Neural crest cell (in vitro differentiated cells): ENCODE measurements at places on chromosomes 4 and X. TPM values are rescaled to one million over a fixed set of nuclear protein-coding genes. Genes with fewer than 3 reads are reported as not detected.
A peak's percentile ranks its signal among the peaks of the same experiment; 100 is the strongest.

- DNase-seq: peak; percentile 44
- H3K27ac ChIP-seq: peak overlapping the region; percentile 97
- peak overlapping the region; percentile 95 for H3K4me3 ChIP-seq
- no peaks in the 10 kb centered on the region for H3K27me3 ChIP-seq
Observed at GRCh38 chr4:153222707-153223426, 18.6 kb downstream of the TRIM2 start.

DNA sequence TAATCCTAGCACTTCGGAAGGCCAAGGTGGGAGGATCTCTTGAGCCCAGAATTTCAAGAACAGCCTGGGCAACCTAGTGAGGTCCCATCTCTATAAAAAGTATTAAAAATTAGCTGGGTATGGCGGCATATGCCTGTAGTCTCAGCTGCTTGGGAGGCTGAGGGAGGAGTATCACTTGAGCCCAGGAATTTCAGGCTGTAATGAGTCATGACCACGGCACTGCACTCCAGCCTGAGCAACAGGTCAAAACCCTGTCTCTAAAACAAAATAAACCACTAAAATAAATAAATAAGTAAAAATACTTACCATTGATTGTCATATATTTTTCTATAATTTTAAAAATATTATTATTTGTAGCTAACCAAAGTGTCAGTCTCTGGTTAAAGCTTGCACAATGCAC is 315.6 kb upstream of the SMIM31 start:
- H3K4me1 ChIP-seq: peaks cover 4% of the 10 kb centered on the region
- no peak overlapping the region for H3K4me3 ChIP-seq
- H3K27me3 ChIP-seq: no peaks in the 10 kb centered on the region
- H3K27ac ChIP-seq: no peak overlapping the region

ZDHHC15 gene
- 3.0 and 3.7 TPM in 2 replicates for total RNA-seq

MGAT4D gene
- total RNA-seq: not detected in 2 replicates

DNA sequence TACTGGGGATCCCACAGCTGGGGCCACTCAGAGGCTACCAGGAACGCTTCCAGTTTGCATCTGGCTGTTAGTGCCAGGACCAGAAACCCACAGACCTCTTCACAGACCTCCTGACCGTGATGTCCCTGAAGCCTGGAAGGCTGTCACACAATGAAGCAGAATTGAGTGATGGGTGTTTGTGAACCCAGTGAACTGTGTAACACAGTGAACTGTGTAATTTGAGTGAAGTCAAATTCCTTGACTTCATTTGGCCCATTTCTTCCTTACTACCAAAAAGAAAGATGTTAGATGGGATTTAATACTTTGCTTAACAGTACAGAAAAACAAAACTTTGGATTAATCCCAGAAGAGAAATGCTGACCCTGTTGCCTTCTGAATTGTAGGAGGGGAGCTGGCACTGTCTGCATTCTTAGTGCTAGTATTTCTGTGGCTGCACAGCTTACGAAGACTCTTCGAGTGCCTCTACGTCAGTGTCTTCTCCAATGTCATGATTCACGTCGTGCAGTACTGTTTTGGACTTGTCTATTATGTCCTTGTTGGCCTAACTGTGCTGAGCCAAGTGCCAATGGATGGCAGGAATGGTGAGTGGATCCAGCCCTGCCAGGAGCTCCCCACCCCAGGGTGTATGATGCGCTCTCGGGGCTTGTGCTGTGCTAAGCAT is 17.8 kb downstream of the SRD5A3 start:
- no peaks in the 10 kb centered on the region for H3K27me3 ChIP-seq
- peaks cover 7% of the 10 kb centered on the region for H3K36me3 ChIP-seq
- H3K27ac ChIP-seq: peak overlapping the region; percentile 51
- DNase-seq: no peak
- H3K4me3 ChIP-seq: no peak overlapping the region

DNA sequence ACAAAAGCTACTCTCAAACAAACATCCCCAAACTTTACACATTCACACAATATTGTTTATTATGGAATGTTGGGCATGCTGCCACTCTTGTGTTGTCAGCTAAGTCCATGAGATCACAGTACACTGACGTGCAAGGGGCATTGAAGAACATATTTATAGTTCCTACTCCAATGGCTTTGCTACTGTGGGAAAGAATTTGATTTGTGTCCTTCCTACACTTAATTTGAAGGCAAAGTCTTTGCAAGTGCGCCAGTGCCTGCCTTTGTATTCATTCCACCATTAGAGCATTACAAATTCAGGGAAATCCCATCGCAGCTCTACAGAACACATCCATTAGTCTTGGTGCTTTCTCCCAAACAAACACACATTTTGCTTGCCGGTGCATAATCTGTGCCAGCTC is 45.4 kb upstream of the FTHL17 start:
- DNase-seq: no peak
- H3K4me3 ChIP-seq: no peak overlapping the region
- no peaks in the 10 kb centered on the region for H3K4me1 ChIP-seq
- no peaks in the 10 kb centered on the region for H3K27me3 ChIP-seq

GRCh38 chr4:56757821-56758411 is 63.6 kb downstream of the SPINK2 start:
- no peak overlapping the region for H3K4me3 ChIP-seq
- no peaks in the 10 kb centered on the region for H3K4me1 ChIP-seq
- peak overlapping the region; percentile 10 for H3K27ac ChIP-seq
- DNase-seq: no peak

- H3K36me3 ChIP-seq: no peaks in the 10 kb centered on the region
- DNase-seq: peak; percentile 5
- no peak overlapping the region for H3K4me3 ChIP-seq
- H3K4me1 ChIP-seq: peaks cover 5% of the 10 kb centered on the region
- H3K27me3 ChIP-seq: no peaks in the 10 kb centered on the region
Observed at GRCh38 chr4:156169011-156169410, 215.3 kb upstream of the CTSO start.

GRCh38 chr4:10619220-10619619 is 65.3 kb downstream of the CLNK start:
- no peaks in the 10 kb centered on the region for H3K36me3 ChIP-seq
- H3K27ac ChIP-seq: no peak overlapping the region
- peaks cover 5% of the 10 kb centered on the region for H3K27me3 ChIP-seq
- no peak overlapping the region for H3K4me3 ChIP-seq
- no peaks in the 10 kb centered on the region for H3K4me1 ChIP-seq
- no peak for DNase-seq

C1GALT1C1 gene
- 11.9 and 12.3 TPM in 2 replicates for total RNA-seq

- no peaks in the 10 kb centered on the region for H3K27me3 ChIP-seq
- DNase-seq: no peak
- no peak overlapping the region for H3K4me3 ChIP-seq
Observed at GRCh38 chr4:151238477-151238876, 38.5 kb upstream of the PRSS48 start.

PF4V1 gene
- total RNA-seq: not detected in 2 replicates

TFE3 gene
- total RNA-seq: 26.2 TPM in 2 replicates

- H3K36me3 ChIP-seq: no peaks in the 10 kb centered on the region
- H3K27ac ChIP-seq: no peak overlapping the region
- no peak overlapping the region for H3K4me3 ChIP-seq
- peaks cover 14% of the 10 kb centered on the region for H3K27me3 ChIP-seq
Observed at GRCh38 chr4:21041708-21042107, 341.4 kb downstream of the PACRGL start.

ADGRG4 gene
- not detected in 2 replicates for total RNA-seq
